ENCODE measurements at places on chromosomes 3 and 15.

DNA sequence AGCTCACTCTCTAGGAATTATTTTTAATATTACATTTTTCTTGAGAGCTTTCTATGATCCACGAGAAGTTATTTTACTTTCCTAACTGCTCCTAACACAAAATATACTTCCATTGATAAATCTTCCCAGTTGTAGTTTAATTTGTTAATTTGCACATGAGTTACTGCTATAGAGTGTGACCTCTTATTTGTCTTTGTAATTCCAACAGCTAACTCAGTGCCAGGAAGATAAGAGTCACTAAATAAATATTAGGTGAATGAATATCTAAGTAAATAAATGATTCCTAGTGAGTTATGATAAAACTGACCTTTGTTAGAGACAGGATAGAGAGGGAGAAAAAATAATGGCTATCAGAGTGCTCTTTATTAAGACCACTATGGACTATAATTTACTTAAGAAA, 319.9 kb downstream of the NAALADL2 start:
- H3K36me3 ChIP-seq: no peaks in the 10 kb centered on the region
- no peaks in the 10 kb centered on the region for H3K4me1 ChIP-seq
- no peak for DNase-seq
- no peak overlapping the region for H3K27ac ChIP-seq

DNA sequence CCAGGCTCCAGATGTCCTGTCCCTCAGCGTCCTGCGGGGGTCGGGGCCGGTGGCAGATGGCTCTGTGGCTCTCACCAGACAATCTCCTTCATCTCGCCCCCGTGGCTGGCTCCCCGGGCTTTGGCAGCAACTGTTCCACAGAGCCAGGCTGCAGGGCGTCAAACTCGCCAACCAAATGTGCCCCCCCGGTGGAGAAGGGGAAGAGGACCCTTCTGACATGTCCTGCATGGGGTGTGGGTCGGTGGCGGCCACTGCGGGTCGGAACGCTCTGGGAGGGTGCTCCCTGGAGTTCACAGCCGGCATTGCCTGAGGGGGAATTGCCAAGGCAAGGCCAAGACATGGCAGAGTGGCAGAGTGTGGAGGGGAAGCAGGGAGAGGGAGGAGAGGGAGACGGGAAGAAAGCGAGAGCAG, 36.0 kb downstream of the BDH1 start:
- no peaks in the 10 kb centered on the region for H3K27me3 ChIP-seq
- H3K27ac ChIP-seq: no peak overlapping the region
- DNase-seq: no peak
- H3K36me3 ChIP-seq: peaks cover 32% of the 10 kb centered on the region
- H3K4me1 ChIP-seq: peaks cover 13% of the 10 kb centered on the region

GRCh38 chr3:126340943-126341754, 16.1 kb downstream of the KLF15 start:
- H3K27ac ChIP-seq: no peak overlapping the region
- H3K4me1 ChIP-seq: no peaks in the 10 kb centered on the region
- no peak for DNase-seq
- H3K27me3 ChIP-seq: peaks cover 2% of the 10 kb centered on the region

DNA sequence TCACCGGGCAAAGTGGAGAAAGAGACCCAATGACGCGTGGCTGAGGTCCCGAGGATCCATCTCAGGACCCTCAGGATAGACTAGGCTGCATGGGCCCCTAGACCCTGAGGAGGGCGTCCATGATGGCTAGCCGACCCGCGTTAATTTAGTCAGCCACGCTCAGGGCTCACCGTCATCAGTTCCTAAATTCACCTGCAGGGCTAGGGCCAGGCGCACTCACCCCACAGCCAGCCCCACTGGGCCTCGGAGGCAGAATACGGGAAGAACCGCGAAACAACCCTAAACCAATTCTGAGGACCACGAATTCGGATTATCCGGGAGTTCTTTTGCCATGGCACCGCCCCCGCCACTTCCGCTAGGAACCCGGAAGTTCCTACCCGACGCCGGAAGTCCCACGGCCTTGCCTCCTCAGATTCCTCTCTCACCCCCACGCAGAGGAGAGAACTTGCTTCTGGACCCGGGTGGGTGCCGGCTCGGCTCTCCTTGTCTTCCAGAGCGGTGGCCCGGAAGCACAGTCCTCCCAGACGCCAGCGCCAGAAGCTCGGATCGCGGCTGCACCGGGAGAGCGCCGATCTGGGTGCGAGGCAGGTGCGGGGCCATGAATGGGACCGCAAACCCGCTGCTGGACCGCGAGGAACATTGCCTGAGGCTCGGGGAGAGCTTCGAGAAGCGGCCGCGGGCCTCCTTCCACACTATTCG, at the start of the genes EAF1 and METTL6:
Gene EAF1 (plus strand): TSS at position 417 of the 699 bp plus-strand sequence. CDS start 182 bp downstream, at position 599.
Gene METTL6 (minus strand): TSS at position 363 of the 699 bp plus-strand sequence. CDS start 1,033 bp downstream, outside the sequence.
- peak; percentile 81 for DNase-seq
- H3K27me3 ChIP-seq: no peaks in the 10 kb centered on the region
- H3K36me3 ChIP-seq: peaks cover 32% of the 10 kb centered on the region
- H3K4me3 ChIP-seq: peak within 1 kb of the TSS; percentile 97

- H3K27me3 ChIP-seq: peaks cover 12% of the 10 kb centered on the region
- no peak for DNase-seq
- peaks cover 52% of the 10 kb centered on the region for H3K4me1 ChIP-seq
These were observed 26.6 kb downstream of the LRRC2 start for GRCh38 chr3:46539443-46540005.
